ENCODE measurements at places on chromosomes 6 and 20. TPM values are rescaled to one million over a fixed set of nuclear protein-coding genes. Genes with fewer than 3 reads are reported as not detected.

FNDC1 gene
- total RNA-seq, result not detected

PGC gene
- total RNA-seq, result not detected

CTAGE9 gene
- total RNA-seq, result not detected

PPP1R16B gene
- not detected for total RNA-seq

TRPC4AP gene
- 45.9 TPM for total RNA-seq

IRF4 gene
- total RNA-seq, result not detected

DACT2 gene
- 0.63 TPM for total RNA-seq

PHF3 gene
- 24.2 TPM for total RNA-seq

GNAS-AS1 gene
- total RNA-seq, result 0.42 TPM

Measured in airway epithelial cell (primary cell).